Cortex of kidney (tissue), 1 donor: ENCODE measurements at places on chromosomes 12 and 14.

- no peak for DNase-seq
Measured at GRCh38 chr12:129772501-129773493, 131.0 kb downstream of the TMEM132D start.

- no peak for DNase-seq
Measured at GRCh38 chr12:59055204-59055860, 135.0 kb upstream of the LRIG3 start.

DNA sequence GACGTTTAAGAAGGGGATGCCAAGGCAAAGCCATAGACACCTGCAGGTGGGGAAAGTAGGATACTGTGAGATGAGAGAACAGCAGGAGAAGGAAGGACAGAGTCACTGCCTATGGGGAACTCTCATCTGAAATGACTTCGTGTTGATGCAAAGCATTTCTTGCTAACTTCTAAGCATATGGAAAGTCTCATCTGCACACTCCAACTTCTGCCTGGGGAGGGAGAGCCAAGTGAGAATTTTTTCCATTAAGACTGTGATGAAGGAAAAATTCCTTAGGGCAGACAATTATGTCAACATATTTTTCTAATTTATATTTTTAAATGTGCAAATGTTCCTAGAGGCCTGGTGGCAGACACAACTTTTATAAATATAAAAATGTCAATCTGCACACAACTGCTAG is 115.3 kb downstream of the IPO8 start:
- no peak for DNase-seq

- no peak for DNase-seq
Measured at GRCh38 chr12:44384136-44384535, 492.0 kb downstream of the NELL2 start.

DNA sequence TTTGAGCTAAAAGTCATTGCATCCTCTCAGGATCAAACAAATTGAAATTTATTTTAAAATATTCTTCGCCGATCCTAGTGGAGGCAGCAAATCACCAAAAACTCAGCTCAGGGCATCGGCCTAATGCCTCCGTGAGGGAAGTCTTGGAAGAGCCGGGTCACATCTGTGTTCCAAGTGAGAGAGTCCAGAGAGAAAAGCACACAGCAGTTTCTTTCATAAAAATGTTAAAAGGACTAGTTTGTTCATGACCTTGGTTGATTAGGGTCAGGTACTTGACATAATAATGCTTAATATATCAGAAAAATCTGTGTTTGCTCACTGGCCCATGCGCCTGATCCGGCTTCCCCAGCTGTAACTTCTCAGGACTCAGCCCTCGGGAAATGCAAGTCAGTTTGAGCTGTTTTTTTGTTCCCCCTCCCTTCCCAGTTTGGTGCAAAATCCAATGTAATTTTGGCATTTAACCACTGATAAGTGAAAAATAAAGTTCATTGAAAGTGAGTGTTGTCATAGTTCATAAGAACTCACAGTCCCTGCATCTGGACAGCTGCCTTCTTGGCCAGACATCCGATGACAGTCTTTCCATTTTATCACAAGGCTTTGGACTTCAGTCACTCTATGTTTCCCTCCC is 161.7 kb downstream of the CAND1 start:
- DNase-seq: no peak

GRCh38 chr12:49962861-49963765 is 1.4 kb downstream of the AQP5 start:
- no peak for DNase-seq

- DNase-seq: no peak
Measured at GRCh38 chr14:101181446-101182313, 278.2 kb upstream of the RTL1 start.

DNA sequence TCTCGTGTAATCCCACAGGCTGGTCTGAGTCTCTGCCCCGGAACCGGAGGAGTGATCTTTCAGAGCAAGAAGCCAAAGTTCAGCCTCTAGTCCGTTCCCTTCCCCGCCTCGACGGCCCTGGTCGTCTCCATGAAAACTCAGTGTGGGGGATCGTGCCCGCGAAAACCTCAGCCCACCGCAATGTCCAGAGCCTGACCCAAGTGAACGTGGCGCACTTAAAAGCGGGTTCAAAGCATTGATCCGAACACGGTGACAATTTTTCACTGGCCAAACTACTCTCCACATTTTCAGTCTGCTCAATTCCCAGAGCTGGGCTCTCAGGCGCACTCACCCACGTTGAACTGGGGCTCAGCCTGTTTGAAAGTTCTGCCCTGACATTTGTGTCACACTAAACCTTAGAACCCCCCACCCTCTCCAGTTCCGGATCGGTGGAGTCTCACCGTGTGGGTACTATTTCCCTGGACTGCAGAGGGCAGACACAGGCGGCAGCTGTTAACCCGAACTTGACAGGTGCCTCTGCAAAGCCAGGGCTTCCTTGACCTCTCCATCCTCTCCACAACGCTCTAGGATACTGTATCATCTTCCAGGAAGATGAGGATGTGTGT is 886 bp upstream of the PRICKLE1 start:
- no peak for DNase-seq

DNA sequence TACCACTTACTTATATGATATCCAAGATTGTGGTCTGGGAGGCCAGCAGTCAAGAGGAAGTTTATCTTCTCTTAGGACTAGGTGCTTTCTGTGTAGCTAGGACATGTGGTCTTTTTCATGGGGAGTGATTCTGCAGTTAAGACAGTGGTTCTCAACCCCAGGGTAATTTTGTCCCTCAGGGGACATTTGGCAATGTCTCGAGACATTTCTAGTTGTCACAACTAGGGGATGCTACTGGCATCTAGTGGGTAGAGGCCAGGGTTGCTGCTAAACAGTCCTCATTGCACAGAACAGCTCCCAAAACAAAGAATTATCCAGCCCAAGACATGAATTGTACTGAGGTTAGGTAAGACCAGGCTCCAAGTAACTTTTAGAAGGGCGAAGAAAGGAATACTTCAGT is 20.0 kb downstream of the AMDHD1 start:
- DNase-seq: no peak

DNA sequence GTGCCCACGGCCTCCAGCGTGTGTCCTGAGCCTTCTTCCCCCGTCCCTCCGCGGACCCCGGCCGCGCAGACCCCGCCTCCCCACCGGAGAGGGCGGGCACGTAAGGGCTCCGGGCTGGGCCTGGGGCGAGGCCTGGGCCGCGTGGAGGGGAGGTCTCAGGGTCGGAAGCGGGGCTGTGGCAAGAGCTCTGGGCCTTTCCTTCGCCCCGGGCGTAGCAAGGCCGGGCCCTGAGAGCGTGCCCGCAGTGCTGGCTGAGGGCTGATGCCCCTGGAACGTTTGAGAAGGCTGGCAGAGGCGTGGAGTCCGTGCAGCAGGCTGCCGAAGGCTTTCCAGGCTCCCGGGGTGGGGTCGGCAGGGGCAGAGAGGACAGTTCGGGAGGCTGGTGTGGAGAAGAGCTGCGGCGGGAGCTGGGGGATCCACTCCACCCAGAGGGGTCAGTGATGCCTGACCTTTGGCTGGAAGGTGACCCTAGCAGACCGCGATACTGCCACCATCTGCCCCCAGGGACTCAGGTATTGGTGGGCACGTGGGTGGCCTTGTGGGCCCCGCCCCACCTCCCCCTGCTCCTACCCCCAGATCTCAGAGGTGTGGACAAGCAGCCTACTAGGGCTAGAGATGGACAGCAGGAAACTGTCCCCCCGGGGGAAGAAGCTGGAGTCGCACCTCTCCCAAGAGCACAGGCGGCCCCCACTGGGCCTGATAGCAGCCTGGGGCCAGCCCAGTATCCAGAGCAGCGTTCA is 558 bp downstream of the TEX22 start:
- no peak for DNase-seq

GRCh38 chr14:104928391-104929133 is 3.9 kb downstream of the PLD4 start:
- no peak for DNase-seq

- no peak for DNase-seq
Measured at GRCh38 chr12:82730953-82731459, 44.3 kb downstream of the TMTC2 start.

- no peak for DNase-seq
Measured at GRCh38 chr14:75794615-75795038, 133.6 kb downstream of the TTLL5 start.
